ENCODE measurements at places on chromosomes 7 and 10.

- H3K27ac ChIP-seq, result no peak overlapping the region
- no peaks in the 10 kb centered on the region for H3K4me1 ChIP-seq
- no peaks in the 10 kb centered on the region for H3K36me3 ChIP-seq
- no peak for DNase-seq
- H3K27me3 ChIP-seq, result no peaks in the 10 kb centered on the region
- H3K4me3 ChIP-seq, result no peak overlapping the region
Observed at GRCh38 chr7:36215457-36215765, 62.4 kb downstream of the EEPD1 start.

- DNase-seq, result no peak
- H3K27me3 ChIP-seq, result no peaks in the 10 kb centered on the region
- no peaks in the 10 kb centered on the region for H3K36me3 ChIP-seq
Observed at GRCh38 chr10:102247734-102248133, 2.4 kb downstream of the GBF1 start.

- no peak overlapping the region for H3K4me3 ChIP-seq
- H3K27ac ChIP-seq, result no peak overlapping the region
- H3K36me3 ChIP-seq, result no peaks in the 10 kb centered on the region
- no peak for DNase-seq
- H3K27me3 ChIP-seq, result no peaks in the 10 kb centered on the region
- H3K4me1 ChIP-seq, result no peaks in the 10 kb centered on the region
Observed at GRCh38 chr10:70761031-70761601, 24.1 kb downstream of the TBATA start.

GRCh38 chr7:36521911-36522310 is 132.2 kb downstream of the ANLN start:
- no peaks in the 10 kb centered on the region for H3K27me3 ChIP-seq
- no peak overlapping the region for H3K27ac ChIP-seq
- H3K4me1 ChIP-seq, result no peaks in the 10 kb centered on the region
- no peaks in the 10 kb centered on the region for H3K36me3 ChIP-seq
